ENCODE measurements at places on chromosomes 12 and 14. TPM values are rescaled to one million over a fixed set of nuclear protein-coding genes. Genes with fewer than 3 reads are reported as not detected.

Gene SLC7A7
- 108 TPM for polyA plus RNA-seq

Gene PCED1B
- 3.8 TPM for polyA plus RNA-seq

Gene TMEM132C
- 3.0 TPM for polyA plus RNA-seq

Gene LMO3
- 2.4 TPM for polyA plus RNA-seq

Gene KRT72
- polyA plus RNA-seq = not detected

Gene MIPOL1
- polyA plus RNA-seq = 11.4 TPM

Gene TM7SF3
- 108 TPM for polyA plus RNA-seq

Gene OAS1
- polyA plus RNA-seq = 18.7 TPM

Gene DAAM1
- polyA plus RNA-seq = 54.3 TPM

Gene KRT75
- not detected for polyA plus RNA-seq

Gene LAG3
- 0.90 TPM for polyA plus RNA-seq

Gene DCAF11
- 77.3 TPM for polyA plus RNA-seq

Gene PLA2G1B
- 0.31 TPM for polyA plus RNA-seq

Gene SIX6
- polyA plus RNA-seq = not detected

Gene CSRP2
- 96.0 TPM for polyA plus RNA-seq

Gene NYNRIN
- 40.4 TPM for polyA plus RNA-seq

Gene ADAM21
- 0.28 TPM for polyA plus RNA-seq

Gene ENO2
- 12.0 TPM for polyA plus RNA-seq

Gene GLIPR1L1
- polyA plus RNA-seq = not detected

Gene MGP
- polyA plus RNA-seq = 47.2 TPM

Gene NFATC4
- 45.0 TPM for polyA plus RNA-seq

Gene SCNN1A
- polyA plus RNA-seq = 70.4 TPM

Gene NANOG
- 0.11 TPM for polyA plus RNA-seq

Gene FAM186B
- 0.76 TPM for polyA plus RNA-seq

Gene GDF3
- polyA plus RNA-seq = 0.52 TPM

Gene CLMN
- polyA plus RNA-seq = 20.9 TPM

Gene ENDOU
- 0.41 TPM for polyA plus RNA-seq

Gene ASCL1
- 0.14 TPM for polyA plus RNA-seq

Gene TSHR
- polyA plus RNA-seq = 0.32 TPM

Gene ACSM4
- not detected for polyA plus RNA-seq

Gene CLEC4A
- 1.8 TPM for polyA plus RNA-seq

Gene CLEC2A
- not detected for polyA plus RNA-seq

Gene GPR68
- polyA plus RNA-seq = 2.4 TPM

Gene KLHDC1
- 6.5 TPM for polyA plus RNA-seq

Gene DEGS2
- 11.1 TPM for polyA plus RNA-seq

Gene SPIC
- polyA plus RNA-seq = not detected

Gene IL23A
- polyA plus RNA-seq = 0.58 TPM

Gene KRT79
- not detected for polyA plus RNA-seq

Gene KRT83
- polyA plus RNA-seq = not detected

Gene KRT71
- polyA plus RNA-seq = not detected

All from right renal cortex interstitium (tissue), 3 donors.